ENCODE measurements at places on chromosomes 5 and 9. TPM values are rescaled to one million over a fixed set of nuclear protein-coding genes. Genes with fewer than 3 reads are reported as not detected.

The NFIL3 gene
- total RNA-seq = 27.0 TPM

The KLHL9 gene
- 42.9 TPM for total RNA-seq

The HTR1A gene
- total RNA-seq = not detected

The FOXD4 gene
- total RNA-seq = 3.4 TPM

The RELL2 gene
- total RNA-seq = 0.96 TPM

The CAVIN4 gene
- 2.4 TPM for total RNA-seq

The SLC6A3 gene
- 0.96 TPM for total RNA-seq

The SLC6A7 gene
- 10.8 TPM for total RNA-seq

GRCh38 chr5:1068204-1068894, 43.5 kb downstream of the SLC12A7 start:
- DNase-seq = no peak

- no peak for DNase-seq
Measured at GRCh38 chr5:133675376-133676154, 63.2 kb upstream of the FSTL4 start.

DNA sequence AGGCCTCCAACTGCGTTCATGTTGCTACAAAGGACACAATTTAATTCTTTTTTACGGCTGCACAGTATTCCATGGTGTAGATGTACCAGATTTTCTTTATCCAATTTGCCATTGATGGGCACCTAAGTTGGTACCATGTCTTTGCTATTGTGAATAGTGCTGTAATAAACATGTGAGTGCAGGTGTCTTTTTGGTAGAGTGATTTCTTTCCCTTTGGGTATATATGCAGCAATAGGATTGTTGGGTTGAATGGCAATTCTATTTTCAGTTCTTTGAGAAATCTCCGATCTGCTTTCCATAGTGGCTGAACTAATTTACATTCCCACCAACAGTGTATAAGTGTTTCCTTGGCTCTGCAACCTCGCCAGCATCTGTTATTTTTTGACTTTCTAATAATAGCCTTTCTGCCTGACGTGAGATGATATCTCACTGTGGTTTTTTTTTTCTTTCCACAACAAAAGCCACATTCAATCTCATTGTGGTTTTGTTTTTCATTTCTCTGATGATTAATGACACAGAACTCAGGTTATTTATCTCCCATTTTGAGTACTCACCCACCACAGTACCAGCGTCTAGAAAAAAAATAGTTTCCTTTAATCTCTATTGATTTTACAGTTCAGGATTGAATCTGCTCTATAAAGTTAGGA, 21.9 kb downstream of the ARRDC3 start:
- no peak for DNase-seq

DNA sequence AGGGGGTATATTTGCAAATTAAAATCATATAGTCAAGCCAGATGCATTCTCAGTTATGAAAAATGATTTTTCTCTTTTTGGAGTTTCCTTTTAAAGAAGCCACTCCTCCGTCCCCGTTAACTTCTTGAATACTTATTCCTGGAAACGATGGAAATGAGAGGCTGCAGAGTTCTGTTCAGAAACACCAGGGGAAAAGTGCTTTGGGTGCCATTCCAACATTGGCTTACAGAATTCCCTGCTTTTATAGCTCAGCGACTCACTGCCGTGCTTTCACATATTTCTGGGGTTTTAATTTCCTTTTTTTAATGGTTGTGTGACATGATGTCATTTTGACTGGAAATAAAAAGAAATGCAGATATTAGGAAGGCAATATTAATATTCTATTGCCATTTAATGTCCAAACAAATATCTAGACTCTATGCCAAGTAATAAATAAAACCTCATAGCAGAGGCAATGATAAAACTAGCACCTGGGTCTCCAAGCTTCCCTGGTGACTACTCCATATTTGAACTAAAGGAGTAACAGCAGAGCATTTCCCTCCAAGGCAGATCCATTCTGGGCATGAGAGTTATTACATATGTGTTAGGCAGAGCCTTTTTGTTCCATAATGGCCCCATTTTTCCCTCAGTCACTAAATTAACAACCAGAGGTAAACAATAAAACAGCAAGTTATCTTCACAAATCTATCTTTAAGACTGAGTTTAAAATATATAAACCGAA, 363.4 kb downstream of the EBF1 start:
- DNase-seq = peak; percentile 21

- no peak for DNase-seq
Measured at GRCh38 chr5:42570966-42571960, 148.0 kb downstream of the GHR start.

- no peak for DNase-seq
Measured at GRCh38 chr5:9928326-9928725, 298.2 kb upstream of the TAS2R1 start.

- no peak for DNase-seq
Measured at GRCh38 chr9:100637787-100638186, 59.9 kb downstream of the CAVIN4 start.

DNA sequence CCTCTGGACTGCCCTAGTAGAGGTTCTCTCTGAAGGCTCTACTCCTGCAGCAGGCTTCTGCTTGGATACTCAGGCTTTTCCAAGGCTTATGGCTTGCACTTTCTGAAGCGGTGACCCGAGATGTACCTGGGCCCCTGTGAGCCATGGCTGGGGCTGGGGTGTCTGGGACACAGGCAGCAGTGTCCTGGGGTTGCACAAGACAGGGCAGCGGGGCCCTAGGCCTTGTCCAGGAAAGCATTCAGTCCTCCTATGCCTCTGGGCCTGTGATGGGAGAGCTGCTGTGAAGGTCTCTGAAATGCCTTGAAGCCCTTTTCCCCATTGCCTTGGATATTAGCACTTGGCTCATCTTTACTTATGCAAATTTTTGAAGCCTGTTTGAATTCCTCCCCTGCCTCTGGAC, 192.2 kb downstream of the YTHDC2 start:
- DNase-seq = no peak

DNA sequence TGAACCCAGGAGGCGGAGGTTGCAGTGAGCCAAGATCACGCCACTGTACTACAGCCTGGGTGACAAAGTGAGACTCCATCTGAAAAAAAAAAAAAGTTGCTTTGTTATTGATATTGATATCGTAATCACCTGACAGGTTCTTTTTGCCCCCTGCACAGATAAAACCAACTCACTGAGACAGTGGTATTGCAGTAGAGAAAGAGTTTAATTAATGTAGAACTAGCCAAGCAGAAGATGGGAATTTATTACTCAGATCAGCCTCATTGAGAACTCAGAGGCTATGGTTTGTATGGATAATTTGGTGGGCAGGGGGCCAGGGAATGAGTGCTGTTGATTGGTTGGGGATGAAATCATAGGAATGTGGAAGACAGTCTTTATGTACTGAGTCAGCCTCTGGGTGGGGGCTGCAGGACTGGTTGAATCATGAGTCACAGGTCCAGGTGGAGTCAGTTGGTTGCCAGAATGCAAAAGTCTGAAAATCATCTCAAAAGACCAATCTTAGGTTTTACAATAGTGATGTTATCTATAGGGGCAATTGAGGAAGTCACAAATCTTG, 35.8 kb upstream of the MEGF10 start:
- DNase-seq = no peak

DNA sequence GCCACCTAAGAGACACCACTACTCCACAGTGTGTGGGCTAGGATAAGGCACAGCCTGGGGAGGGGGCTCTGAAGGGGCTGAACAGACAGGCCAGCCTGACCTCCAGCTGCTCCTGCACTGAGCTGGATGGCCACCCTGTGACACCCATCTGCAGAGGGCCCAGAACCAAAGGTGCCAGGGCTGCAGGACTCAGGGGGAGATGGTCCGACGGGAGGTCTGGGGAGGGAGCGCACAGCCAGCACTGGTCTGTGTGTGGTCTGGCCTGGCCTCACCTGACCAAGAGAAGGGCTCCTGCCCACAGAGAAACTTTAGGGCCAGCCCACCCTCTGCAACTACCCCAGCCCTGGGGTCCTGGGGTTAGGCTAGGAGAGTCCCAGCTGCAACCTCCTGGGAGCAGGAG, 789 bp downstream of the LTC4S start:
- DNase-seq = no peak

- DNase-seq = no peak
Measured at GRCh38 chr9:135818718-135819475, 88.4 kb downstream of the CAMSAP1 start.

DNA sequence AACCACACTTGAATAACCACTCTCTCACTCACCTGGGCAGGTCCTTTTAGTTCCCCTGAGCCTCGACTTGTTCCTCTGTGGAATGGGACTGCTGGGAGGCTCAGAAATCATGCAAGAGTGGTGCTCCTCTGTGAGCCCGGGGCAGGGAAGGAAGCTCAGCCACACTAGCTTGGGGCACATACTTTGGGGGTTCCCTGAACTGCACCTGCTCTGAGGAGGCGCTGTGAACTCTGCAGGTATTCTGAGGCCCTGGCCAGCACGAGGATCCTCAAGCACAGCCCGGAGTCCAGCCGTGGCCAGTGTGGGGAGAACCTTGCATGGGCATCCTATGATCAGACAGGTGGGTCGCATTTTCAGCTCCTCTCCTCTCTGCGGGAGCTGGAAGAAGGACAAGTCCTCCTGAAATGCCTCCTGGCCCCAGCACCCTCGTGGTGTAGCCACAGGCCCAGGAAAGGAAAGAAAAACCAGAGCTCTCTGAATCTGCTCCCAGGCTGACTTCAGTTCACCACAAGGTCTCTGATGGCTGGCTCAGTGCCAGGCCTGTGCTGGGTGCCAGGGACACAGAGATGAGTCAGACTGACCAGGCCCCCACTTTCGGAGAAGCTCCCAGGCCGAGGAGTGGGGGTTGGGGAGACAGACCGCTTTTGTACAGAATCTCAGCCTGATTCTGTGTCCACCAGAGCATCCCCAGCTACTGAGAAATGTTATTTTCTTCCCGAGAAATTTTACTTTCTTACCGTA, 11.9 kb downstream of the GLIPR2 start:
- DNase-seq = peak; percentile 98

DNA sequence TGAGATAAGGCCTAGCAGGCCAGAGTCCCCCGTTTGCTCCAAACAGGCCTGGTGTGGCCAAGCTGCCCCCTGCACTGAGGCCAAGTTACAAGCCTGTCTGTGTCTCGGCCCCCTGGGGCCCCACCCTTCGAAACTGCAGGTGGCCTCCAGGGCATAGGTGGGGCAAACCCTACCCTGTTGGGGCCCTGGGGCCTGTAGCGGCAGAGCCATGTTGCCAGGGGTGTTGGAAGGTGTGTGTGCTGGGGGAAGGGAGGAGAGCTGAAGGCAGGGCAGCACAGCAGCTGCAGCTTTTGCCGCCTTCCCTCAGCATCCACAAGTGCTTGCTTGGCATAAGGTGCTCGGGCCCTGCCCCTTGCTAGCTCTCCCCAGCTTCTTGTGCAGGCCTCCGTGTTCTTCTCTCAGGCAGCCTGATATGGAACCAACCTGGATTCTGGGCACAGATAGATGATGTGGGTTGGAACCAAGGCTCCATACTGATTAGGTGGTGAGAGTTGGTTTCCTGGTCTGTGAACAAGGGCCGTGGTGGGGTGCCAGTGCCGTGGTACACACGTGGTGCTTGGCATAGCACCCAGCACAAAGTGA, 12.7 kb downstream of the IRF1 start:
- no peak for DNase-seq

GRCh38 chr5:56327809-56328208, 94.7 kb upstream of the ANKRD55 start:
- DNase-seq = peak; percentile 69

DNA sequence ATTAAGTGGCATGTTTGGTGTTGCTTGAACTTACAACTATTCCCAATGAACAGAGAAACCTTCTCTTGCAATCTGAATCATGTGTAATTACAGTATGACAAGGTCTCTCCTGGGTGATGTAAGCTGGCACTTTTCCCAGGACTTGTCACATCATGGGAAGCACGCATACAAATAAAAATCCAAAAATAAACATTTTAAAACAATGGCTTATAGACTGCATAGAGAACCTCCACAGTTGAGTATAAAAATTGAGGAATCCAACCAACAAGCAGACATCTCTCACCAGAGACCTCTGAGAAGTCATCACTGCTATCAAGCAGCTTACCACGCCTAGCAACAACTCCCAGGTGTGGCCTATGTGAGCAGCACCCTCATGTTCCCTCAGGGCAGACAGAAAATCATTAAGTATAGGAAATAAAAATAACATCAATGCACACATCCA, 3.9 kb downstream of the MLLT3 start:
- DNase-seq = no peak

- no peak for DNase-seq
Measured at GRCh38 chr5:431001-431710, 11.8 kb upstream of the EXOC3 start.

DNA sequence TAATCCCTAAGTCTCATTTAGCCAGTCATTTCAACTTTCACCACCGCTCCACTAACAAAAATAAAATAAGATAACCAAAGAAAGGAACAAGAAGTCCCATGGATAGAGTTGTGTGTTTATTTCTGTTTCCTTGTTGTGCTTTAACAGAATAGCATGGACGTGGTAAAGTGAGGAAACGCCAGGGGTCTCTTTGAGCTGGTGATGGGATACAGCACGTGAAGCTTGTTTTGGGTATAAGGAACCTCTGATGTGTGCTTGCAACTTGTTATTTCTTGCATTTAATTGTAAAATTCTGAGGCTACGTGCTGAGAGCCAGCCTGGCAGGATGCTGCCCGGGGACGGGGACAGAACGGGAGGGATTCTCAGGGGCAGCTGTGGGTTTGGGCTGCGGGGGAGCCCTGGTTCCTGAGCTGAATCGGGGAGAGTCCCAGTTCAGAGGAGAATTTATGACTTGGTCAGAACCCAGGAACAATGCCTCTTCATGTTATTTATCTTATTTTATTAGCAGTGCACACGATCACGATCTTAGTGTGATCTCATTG, 63.4 kb downstream of the ANKRD33B start:
- peak; percentile 29 for DNase-seq

GRCh38 chr5:4384649-4385048, 755.5 kb upstream of the ADAMTS16 start:
- no peak for DNase-seq

DNA sequence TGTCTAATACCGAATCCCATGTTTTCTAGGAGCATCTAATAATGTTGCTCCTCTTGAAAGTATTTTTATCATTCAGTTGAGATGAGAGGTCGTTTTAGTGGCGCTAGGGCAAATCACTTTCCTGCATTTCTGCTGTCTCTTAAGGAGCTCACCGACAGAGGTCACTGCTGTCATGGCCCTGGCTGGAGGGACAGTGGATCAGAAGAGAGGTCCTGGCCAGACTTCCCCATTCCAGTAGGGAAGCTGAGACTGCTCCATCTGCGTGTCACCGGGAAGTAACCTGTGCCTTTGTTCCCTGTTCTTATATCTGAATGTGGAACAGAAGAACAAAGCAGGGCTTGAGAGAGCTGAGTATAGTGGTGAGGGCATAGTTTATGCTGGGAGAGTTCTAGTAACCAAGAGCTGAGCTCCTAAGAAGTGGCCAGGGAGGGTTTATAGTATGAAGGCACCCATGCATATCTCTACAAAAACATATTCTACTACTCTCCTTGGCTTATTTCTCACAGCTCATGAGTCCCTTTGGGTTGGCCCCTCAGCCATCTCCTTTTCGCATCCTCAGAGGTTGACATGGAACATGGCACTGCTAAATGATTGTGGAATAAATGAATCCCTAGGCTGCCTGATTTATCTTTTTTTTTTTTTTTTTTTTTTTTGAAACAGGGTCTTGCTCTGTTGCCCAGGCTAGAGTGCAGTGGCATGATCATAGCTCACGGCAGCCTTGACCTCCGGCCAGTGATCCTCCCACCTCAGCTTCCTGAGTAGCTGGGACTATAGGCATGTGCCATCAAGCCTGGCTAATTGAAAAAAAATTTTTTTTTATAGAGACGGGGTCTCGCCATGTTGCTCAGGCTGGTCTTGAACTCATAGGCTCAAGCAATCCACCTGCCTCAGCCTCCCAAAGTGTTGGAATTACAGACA, 27.2 kb downstream of the ATP6V0E1 start:
- DNase-seq = peak; percentile 22

- no peak for DNase-seq
Measured at GRCh38 chr5:179558932-179559283, 8.6 kb downstream of the RUFY1 start.
